ENCODE measurements at places on chromosomes 3 and 15.

GRCh38 chr3:168574455-168575158, 478.9 kb upstream of the GOLIM4 start:
- no peak for DNase-seq

GRCh38 chr15:25693321-25694238, 169.5 kb downstream of the ATP10A start:
- DNase-seq: peak; percentile 6

- no peak for DNase-seq
Measured at GRCh38 chr3:10992943-10993728, 588 bp downstream of the SLC6A1 start.

DNA sequence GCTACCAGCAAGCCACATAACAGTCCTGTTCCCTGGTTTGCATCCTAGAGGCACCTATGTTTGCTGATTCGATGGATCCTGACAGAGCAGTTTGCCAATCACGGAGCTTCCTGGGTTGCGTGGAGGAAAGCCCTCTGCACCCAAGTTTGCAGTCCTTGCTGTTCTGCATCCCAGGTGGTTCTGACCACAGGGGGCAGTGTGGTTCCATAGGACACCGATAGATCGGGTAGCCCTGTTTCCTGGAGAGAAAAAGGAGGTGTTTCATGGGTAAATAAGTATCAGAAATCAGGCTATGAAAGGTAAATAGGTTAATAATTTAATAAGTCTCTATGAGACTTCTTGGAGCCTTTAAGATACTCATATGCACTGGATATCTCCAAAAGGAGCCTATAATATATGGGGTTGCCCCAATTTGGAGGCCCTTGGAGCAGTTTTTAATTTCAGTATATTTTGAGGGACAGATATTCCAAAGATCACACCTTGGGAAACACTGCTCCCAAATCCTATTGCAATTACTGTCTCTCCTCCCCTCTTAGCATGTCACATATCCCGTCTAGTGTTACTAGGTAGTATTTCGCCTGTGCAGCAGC, 194.6 kb upstream of the TPM1 start:
- no peak for DNase-seq

DNA sequence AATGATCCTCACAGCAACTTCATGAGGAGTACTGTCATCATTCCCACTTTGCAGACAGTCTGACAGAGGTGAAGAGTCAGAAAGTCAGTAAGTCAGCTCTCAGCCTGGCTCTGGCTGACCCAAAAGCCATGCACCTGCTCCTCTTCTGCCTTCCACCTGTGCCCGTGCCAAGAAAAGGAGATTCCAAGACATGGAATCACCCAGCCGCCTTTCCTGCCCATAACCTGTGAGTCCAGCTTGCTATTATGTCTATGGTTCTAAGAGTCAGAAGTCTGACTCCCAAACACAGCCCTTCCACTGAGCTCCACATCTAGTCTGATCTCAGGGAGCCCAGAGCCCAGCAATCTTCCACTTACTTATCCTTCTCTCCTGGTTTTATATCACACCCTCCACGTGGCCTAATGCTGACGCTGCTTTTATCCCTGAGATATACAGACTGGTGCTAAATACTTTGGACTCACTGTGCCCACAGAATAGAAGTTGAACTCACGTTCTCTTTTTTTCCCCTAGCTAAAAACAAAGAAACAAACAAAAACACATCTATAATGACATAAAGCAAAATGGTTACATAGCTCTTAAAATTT, 66.0 kb downstream of the PLD1 start:
- no peak for DNase-seq

GRCh38 chr3:43183456-43183855, 77.6 kb upstream of the POMGNT2 start:
- DNase-seq: no peak

GRCh38 chr15:78641102-78641748, at the start of gene CHRNB4:
TSS of gene CHRNB4 (minus strand) at chr15:78641210. CDS start at chr15:78641133, 77 bp downstream.
- DNase-seq: no peak

DNA sequence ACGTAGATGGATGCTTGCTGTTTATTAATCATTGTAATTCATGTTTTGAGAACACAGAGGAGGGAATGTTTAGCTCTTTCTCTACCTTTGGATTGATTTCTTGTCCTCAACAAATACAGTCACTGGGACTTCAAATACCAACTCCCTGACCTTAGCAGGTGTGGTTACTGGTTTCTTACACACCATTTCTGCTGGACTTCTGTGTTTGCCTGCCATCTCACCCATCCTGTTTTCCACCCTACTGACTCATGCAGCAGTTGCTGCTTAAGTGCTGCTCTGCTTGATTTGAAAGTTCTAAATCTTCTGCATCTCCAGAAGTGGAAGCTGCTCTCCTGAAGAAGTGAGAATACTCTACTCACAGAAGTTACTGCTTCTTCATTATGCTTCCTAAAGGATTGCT, 170.3 kb downstream of the ZPLD1 start:
- no peak for DNase-seq

- no peak for DNase-seq
Measured at GRCh38 chr3:149134575-149134974, 5.1 kb downstream of the HPS3 start.

GRCh38 chr3:168828536-168828935, 732.8 kb upstream of the GOLIM4 start:
- DNase-seq: no peak

- no peak for DNase-seq
Measured at GRCh38 chr15:73109765-73110164, 57.5 kb downstream of the NEO1 start.

GRCh38 chr15:52710050-52710707, 31.0 kb upstream of the ATOSA start:
- DNase-seq: no peak

DNA sequence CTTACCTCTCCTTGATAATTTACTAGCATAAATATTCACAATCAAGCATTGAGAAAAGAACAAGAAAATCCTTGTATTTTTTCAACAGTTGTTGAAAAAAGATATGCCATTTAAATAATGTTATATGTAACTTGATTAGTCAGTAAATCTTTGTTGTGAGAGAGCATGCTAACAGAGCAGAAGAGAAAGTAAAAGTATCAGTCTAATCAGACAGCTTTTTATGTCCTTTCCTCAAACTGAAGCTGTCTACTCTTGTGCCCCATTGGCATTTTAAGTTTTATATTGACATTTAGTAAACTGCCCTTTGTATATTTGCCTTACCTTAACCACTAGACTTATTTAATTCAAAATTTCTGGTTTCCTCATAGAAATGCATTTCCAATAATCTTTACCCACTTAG, 668.7 kb downstream of the OTOL1 start:
- no peak for DNase-seq

GRCh38 chr3:40864146-40864782, 335.0 kb upstream of the CTNNB1 start:
- DNase-seq: no peak

All from NCI-H1092 (cell line).